ENCODE measurements at places on chromosomes 2 and 18. TPM values are rescaled to one million over a fixed set of nuclear protein-coding genes. Genes with fewer than 3 reads are reported as not detected.

DYNAP gene
- total RNA-seq, result not detected

INHA gene
- total RNA-seq, result 0.46 TPM

EMX1 gene
- not detected for total RNA-seq

ASIC4 gene
- total RNA-seq, result 0.37 TPM

BCS1L gene
- total RNA-seq, result 28.2 TPM

GPBAR1 gene
- 0.37 TPM for total RNA-seq

GRHL1 gene
- 0.37 TPM for total RNA-seq

ANKRD62 gene
- not detected for total RNA-seq

ZNF516 gene
- total RNA-seq, result 22.9 TPM

AMER3 gene
- total RNA-seq, result not detected

GALNT13 gene
- 17.2 TPM for total RNA-seq

AQP4 gene
- not detected for total RNA-seq
